IPS DF 6.9 (cell line): ENCODE measurements at places on chromosomes 13 and 19.

DNA sequence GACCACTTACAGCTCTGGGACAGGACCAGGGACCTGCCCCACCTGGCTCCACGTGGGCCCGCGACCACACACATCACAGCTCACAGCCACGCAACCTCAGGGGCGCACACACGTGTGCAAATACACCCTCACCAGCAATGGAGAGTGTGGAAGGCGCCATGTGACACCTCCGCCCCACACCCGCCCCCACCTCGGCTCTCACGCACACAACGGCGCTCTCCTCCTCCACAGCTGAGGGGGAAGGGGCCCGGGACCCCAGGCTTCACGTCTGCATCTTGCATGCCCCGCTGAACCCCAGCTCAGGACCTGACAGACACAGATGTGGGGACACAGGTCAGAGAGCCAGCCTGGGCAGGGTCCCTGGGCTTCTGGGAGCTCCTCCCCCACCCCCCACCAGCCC lies 6.4 kb upstream of the SHISA7 start:
- no peak for DNase-seq
- no peak overlapping the region for H3K4me3 ChIP-seq
- H3K27ac ChIP-seq = no peak overlapping the region

- H3K27me3 ChIP-seq = peaks cover 39% of the 10 kb centered on the region
- H3K36me3 ChIP-seq = no peaks in the 10 kb centered on the region
- peaks cover 1% of the 10 kb centered on the region; the same call in 1 of the 2 replicates for H3K4me1 ChIP-seq
- peak overlapping the region; percentile 34; the same call in 1 of the 2 replicates for H3K4me3 ChIP-seq
- H3K27ac ChIP-seq = no peak overlapping the region
- no peak for DNase-seq
These were observed 4.5 kb downstream of the FGF9 start for GRCh38 chr13:21675095-21675991.

DNA sequence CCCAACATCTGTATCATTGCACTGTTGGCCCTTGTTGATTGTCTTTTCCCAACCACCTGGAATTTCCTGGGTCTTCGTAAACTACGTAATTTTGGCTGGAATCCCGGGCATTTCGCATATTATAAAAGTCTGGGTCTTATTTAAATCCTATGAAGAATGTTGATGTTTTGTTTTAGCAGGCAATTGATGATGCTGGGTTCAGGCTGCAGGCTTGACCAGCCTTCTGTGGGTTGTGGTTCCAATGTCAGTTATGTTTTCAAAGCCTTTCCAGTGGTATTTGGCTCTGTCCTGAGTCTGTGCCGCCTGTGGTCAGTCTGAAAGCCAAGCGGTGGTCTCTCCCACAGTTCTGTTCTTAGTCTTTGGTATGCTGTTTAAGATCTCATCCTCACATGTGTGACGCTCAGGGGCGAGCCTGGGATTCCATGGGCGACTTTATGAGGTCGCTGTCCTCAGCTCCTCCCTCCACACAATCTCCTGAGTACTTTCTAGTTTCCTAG lies 12.4 kb downstream of the SLC35E1 start:
- no peak overlapping the region for H3K27ac ChIP-seq
- no peak for DNase-seq
- H3K4me1 ChIP-seq = no peaks in the 10 kb centered on the region
- H3K27me3 ChIP-seq = no peaks in the 10 kb centered on the region
- peaks cover 8% of the 10 kb centered on the region for H3K36me3 ChIP-seq

GRCh38 chr19:18637673-18638630 lies 1.1 kb downstream of the KLHL26 start:
- DNase-seq = no peak
- H3K4me3 ChIP-seq = no peak overlapping the region; the same call in none of the 2 replicates
- peaks cover 10% of the 10 kb centered on the region for H3K4me1 ChIP-seq
- H3K27ac ChIP-seq = no peak overlapping the region
- no peaks in the 10 kb centered on the region for H3K36me3 ChIP-seq

DNA sequence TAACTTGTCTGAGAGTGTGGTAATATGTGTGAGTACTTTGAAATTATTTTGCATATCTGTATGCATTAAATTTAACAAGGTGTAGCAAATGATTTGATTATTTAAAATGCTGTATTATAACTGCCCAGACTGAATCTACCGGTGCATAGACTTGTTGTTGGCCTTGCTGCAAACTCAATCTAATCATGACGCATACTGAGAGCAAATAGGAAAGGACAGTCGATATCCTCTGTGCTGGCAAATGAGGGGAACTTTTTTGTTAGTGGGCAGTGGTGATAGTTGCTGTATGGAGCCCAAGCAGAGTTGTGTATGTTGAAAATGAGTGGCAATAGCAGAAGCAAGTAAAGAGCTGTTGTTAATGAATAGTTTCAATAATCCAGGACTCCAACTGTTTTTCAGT lies 127.4 kb downstream of the LMO7 start:
- H3K27ac ChIP-seq = no peak overlapping the region
- H3K4me1 ChIP-seq = no peaks in the 10 kb centered on the region
- no peaks in the 10 kb centered on the region for H3K36me3 ChIP-seq
- H3K27me3 ChIP-seq = no peaks in the 10 kb centered on the region; the same call in 1 of the 2 replicates
- DNase-seq = no peak
